ENCODE measurements at places on chromosomes 6 and 20.
A peak's percentile ranks its signal among the peaks of the same experiment; 100 is the strongest.

DNA sequence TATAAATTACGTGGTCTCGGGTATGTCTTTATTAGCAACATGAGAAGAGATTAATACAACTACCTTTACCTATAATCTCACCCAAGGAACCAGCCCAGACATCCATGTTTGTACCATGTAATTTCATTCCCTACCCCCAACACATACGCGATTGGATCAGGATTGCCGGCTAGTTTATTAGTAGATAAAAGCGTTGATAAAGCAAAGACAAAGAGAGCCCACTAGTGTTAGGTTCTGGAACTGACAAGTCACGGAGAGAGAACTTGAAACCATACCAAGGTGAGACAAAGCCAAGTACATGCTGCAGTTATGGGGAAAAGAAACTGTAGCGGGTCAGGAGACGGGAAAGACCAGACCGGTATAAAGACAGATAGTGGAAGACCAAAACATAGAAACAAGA lies 37.4 kb upstream of the FAM135A start:
- DNase-seq = no peak

DNA sequence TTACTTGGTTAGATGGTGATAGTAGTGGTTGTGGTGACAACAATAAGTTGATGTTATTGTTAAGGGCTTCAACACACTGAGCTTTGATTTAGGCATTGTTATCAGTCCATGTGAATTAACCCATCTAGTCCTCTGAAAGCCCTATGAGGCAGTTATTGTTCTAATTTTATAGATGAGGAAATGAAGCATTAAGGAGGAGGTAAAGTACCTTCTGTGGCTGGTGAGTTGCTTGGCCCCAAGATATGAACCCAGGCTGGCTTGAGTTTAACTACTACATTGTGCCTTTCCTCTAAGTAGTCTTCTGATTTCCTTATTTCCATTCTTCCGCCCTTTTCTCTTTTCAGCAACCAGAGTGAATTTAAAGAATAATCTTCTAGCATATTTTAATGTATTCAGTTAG lies 81.7 kb downstream of the QKI start:
- DNase-seq = no peak

DNA sequence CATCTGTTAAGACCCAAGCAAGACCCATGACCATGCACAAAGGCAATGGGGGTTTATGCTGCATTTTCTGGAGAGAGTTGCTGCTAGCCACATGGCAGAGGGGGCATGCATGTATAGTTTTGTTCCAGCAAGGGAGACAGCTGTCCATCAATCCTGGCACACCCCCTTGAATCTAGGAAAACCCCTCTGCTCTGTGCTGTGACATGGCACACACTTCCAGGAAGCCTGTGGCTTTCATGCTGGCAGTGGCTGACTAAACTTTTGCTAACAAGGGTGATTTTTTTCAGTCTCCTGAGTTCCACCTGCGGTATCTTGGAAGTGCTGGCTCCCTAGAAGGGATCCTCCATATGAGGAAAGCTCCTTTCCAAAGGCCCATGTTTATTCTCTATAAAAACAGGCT lies 9.1 kb upstream of the CST4 start:
- no peak for DNase-seq

DNA sequence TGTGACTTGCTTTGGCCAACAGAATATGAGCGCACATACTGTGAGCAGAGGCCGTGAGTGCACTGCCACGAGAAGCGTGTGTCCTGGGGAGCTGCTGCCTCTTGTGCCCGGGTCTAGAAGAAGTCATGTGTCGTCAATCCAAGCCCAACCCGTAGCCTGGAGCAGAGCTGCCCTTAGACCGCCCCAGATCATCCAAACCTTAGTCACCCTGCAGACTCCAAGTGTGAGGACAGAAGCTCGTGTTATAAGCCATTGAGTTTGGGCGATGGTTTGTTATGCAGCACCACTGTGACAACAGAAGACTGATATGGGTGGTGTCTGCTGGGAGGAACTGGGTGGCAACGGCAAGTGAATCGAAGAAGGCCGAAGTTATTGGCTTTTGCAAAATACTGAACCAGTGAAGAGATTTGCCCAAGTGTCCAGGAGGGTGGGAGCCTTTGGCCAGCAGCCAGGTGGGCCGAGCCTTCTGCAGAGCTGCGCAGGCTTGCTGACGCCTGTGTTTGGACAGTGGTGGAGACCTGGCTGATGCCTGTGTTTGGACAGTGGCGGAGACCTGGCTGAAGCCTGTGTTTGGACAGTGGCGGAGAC lies 101.3 kb upstream of the SULF2 start:
- DNase-seq = no peak

GRCh38 chr20:60246751-60247150 lies 288.5 kb downstream of the CDH26 start:
- DNase-seq = no peak

GRCh38 chr6:109261811-109262210 lies 120.5 kb downstream of the CD164 start:
- DNase-seq = no peak

DNA sequence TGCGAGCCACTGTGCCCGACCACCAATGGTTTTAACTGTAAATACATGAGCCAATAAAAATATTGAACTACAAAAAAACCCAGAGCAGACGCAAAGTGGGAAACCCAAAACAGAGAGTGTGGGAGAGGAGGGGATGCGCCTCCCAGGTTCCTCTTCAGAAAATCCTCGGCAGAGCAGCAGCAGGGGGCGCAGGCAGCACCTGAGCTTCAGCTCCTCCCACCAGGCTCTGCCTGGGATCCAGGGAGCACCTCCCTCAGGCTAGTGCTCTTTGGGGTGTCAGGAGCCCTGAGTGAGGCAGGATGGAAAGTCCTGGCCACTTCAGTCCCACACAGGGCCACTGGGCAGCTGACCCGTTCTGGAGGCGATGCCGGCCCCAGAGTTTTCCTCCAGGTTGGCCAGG lies 536.9 kb upstream of the CDH4 start:
- DNase-seq = no peak

DNA sequence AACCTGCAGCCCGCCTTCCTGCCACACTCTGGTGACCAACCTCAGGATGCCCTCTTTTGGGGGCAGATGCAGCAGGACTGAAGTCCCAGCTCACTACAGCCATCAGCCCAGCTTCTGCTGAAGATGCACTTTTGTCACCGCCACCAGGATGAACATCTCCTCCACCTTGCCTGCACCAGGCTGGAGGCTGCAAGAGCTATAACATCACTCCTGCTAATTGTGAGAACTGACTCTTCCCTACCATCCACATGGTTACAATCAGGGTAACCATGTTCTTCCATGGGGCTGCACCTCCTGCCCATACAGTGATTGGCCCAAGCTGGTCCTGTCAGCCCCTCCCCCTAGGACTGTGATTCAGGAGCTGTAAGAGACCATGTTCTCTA lies 2.0 kb upstream of the ACTL10 start:
- no peak for DNase-seq

GRCh38 chr20:50005471-50005981 lies 22.7 kb downstream of the SNAI1 start:
- no peak for DNase-seq

DNA sequence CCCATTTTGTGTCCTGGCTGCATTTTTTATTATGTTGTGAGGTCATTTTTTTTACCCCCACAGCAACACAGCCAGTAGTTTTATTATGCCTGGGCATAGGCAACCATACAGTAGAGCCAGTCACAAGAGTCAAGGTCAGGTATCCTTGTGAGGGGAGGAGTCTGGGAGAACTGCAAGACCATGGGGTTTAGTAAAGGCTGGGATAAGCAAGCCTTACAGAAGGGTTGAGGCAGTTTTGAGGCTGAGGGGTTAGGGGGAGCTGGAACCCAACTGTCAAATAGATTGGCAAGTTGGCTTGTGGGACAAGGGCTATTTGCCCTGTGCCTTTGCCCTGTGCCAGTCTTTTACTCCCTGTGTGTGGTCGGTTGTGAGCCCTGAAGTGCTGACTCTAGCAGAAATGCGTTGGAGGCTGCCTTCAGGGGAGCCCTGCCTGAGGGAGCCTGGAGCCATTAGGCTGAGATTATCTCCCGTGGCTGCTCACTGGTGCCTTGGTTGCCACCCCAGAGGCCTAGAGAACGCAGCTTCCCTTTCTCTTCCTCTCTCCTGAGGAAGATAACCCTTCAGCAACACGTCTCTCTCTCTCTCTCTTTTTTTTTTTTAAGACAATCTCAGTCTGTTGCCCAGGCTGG lies 31.1 kb downstream of the RALY start:
- no peak for DNase-seq

DNA sequence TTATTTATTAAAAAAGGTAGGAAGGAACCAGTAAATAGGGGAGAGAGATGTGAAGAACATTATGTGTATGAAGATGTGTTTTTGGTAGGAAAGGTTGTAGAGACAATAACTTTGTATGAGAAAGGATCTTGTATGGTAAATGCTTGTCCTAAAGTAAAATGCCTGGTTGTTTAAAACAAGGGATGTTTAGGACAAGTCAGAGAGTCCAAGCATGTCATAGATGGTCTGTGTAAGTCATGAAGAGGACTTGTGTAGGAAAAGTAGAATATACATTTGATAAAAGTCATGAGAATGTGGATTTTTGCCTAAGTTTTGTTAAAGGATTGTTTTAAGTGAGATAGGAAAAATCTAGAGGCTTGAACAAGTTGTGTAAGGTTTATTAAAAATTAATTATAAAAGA lies 325.1 kb downstream of the CDH26 start:
- no peak for DNase-seq

DNA sequence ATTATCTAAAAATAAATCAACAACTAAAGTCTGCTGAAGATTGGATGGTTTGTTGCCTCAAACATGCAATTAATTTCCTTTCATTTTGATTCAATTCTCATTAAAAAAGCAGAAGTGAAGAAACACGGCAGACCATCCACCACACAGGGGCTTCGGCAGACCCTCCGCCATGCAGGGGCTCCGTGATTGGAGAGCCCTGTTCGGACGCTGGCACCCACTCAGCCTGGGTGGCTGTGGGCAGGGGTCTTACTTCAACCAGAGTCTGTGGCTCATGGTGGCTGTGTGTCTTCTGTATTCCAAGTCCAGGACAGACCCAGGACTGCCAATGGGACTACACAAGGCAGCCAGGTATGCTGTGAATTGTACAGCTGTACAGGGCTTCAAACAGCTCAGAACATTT lies 86.9 kb upstream of the FRMD1 start:
- no peak for DNase-seq

- no peak for DNase-seq
These were observed 5.3 kb upstream of the MOG start for GRCh38 chr6:29651413-29652197.

- DNase-seq = no peak
These were observed 8.9 kb downstream of the VSTM2L start for GRCh38 chr20:37911838-37912281.

GRCh38 chr20:21433329-21433890 lies 36.1 kb upstream of the NKX2-4 start:
- no peak for DNase-seq

DNA sequence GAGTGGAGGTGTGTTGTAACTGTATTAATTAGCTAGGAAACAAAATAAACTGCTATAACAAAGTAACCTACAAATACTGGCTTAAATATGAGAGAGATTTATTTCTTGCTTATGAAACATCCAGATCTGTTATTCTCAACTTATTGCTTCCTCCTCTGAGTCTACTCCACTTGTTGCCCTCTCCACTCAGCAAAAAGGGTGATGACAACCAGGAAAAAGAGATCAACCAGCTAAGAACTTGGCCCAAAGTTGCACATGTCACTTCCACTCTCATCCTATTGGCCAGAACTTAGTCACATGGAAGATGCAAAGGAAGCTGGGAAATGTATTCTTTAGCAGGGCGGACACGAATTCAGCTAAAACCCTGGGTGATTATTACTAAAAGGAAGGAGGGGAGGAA lies 5.2 kb upstream of the TP53RK start:
- DNase-seq = peak; percentile 14

DNA sequence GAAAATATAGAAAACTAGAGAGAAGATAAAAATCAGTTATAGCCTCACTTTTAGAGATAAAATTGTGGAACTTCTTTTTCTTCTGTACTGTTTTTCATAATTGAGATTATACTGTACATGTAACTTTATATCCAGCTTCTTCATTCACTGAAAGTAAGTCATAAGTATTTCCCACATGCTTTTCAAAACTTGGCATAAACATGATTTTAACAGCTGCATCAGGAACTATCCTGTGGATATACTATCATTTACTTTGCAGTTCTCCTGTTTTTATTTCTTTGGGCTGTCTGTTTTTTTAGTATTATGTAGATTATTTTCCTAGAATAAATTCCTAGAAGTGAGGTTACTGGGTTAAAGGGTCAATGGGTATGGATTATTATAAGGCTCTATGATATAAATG lies 14.8 kb downstream of the DSTN start:
- DNase-seq = no peak

DNA sequence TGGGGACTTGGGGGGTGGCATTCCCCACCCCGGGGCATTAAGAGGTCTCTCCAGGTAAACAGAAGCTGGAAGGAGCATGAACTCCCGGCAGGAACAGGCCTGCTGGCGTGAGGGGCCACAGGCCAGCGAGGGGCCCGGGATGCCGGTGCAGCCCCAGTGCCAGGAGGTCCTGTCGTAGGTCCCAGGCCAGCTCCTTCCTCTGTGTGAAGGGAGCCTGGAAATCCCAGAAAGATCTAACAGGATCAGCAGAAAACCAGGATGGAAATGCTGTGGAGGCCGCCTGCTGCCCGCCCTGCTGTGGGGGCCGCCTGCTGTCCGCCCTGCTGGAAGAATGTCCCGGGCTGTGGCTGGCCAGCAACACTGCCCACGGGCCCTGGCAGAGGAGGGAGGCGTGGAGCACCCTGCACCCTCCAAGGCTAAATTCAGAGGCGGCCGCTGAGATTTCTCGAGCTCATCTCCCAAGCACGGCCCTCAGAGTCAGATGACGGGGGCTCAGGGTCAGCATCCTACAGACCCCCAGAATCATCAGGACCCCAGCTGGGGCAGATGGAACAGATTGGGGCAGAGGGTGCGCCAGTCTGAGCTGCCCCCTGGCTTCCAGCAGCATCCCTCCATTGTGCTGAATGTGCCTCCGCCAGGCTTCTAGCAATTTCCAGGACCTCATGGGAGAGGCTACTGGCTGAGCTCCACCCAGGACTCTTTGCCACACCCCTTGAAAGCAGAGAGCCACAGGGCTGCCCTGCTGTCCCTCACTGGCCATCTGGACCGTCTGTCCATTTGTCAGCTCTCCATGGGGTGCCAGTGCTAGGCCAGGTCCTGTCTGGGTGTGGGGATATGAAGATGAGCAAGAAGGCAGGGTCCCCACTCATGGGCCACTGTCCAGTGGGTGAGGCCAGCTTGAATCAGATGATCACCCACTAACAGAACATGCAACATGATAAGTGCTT lies 32.2 kb upstream of the SLCO4A1 start:
- DNase-seq = no peak

GRCh38 chr6:43061861-43062260 lies 2.4 kb downstream of the KLC4 start:
- DNase-seq = no peak

- DNase-seq = no peak
These were observed 94.2 kb downstream of the ADAT2 start for GRCh38 chr6:143356101-143356880.

Data from CD4-positive, alpha-beta T cell treated with Interferon alpha-2 for 1 hour (primary cell).